Esophagus muscularis mucosa (tissue), 4 donors: ENCODE measurements at places on chromosomes 5 and 9. TPM values are rescaled to one million over a fixed set of nuclear protein-coding genes. Genes with fewer than 3 reads are reported as not detected.

- H3K27ac ChIP-seq, result no peak overlapping the region
- H3K4me1 ChIP-seq, result no peaks in the 10 kb centered on the region
- DNase-seq, result no peak
- no peak overlapping the region for H3K4me3 ChIP-seq
Measured at GRCh38 chr5:168193493-168194250, 97.8 kb upstream of the WWC1 start.

GRCh38 chr5:89994266-89994665 is 415.3 kb downstream of the CETN3 start:
- no peak overlapping the region for H3K4me3 ChIP-seq
- H3K4me1 ChIP-seq, result peaks cover 11% of the 10 kb centered on the region
- no peak for DNase-seq
- no peaks in the 10 kb centered on the region for H3K36me3 ChIP-seq
- H3K27me3 ChIP-seq, result no peaks in the 10 kb centered on the region
- no peak overlapping the region for H3K27ac ChIP-seq

- H3K36me3 ChIP-seq, result peaks cover 7% of the 10 kb centered on the region
- H3K4me1 ChIP-seq, result no peaks in the 10 kb centered on the region
- H3K27ac ChIP-seq, result no peak overlapping the region
- H3K4me3 ChIP-seq, result no peak overlapping the region
- no peak for DNase-seq
Measured at GRCh38 chr9:89395931-89396710, 77.8 kb downstream of the SECISBP2 start.

- H3K4me1 ChIP-seq, result peaks cover 9% of the 10 kb centered on the region
- DNase-seq, result no peak
- H3K27me3 ChIP-seq, result no peaks in the 10 kb centered on the region
- H3K36me3 ChIP-seq, result peaks cover 37% of the 10 kb centered on the region
- H3K4me3 ChIP-seq, result no peak overlapping the region
Measured at GRCh38 chr5:43298443-43298842, 14.8 kb downstream of the HMGCS1 start.

DNA sequence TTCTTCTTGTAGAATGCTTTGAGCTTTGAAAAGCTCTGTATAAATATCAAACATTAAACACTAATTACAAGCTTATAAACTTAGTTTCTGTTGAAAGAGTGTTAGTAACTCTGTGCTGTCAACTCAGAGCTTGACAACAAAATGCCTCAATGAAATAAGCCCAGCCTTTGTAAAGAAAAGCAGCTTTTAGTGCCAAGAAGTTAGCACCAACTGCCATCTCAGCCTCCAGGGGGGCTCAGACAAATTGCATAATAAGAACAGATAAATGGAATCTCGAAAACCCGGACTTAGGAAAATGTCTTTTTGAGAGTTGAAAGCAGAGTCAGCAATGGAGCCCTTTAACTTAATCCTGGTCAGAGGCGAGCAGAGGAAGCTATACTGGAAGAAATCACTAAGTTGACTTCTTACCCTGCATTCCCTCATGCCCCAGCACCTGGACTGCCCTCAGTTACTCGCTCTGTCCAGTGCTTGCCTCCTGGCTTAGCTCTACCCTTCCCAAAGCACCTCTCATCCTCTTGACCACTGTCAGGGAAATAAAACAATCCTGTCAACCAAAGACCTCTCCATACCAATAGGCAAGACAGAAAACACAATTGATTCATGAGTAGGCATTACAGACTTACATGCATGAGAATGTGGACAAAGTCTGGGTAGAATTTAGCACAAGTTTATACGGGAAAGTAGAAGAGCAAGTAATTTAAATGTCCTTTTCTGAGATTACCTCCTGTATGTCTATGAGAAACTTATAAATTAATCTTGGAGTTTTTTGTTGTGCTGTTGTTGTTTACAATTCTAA is 352.7 kb downstream of the ZNF608 start:
- no peak overlapping the region for H3K4me3 ChIP-seq
- no peak for DNase-seq
- H3K4me1 ChIP-seq, result no peaks in the 10 kb centered on the region
- no peak overlapping the region for H3K27ac ChIP-seq
- H3K27me3 ChIP-seq, result no peaks in the 10 kb centered on the region
- no peaks in the 10 kb centered on the region for H3K36me3 ChIP-seq

GRCh38 chr5:67983251-67984110 is 232.1 kb upstream of the PIK3R1 start:
- no peak overlapping the region for H3K4me3 ChIP-seq
- H3K36me3 ChIP-seq, result no peaks in the 10 kb centered on the region
- peaks cover 38% of the 10 kb centered on the region for H3K4me1 ChIP-seq
- no peaks in the 10 kb centered on the region for H3K27me3 ChIP-seq
- no peak for DNase-seq

Gene LHX6
- 3.3 TPM for total RNA-seq

Gene PCSK1
- not detected for total RNA-seq
